ENCODE measurements at places on chromosomes 13 and 19.

DNA sequence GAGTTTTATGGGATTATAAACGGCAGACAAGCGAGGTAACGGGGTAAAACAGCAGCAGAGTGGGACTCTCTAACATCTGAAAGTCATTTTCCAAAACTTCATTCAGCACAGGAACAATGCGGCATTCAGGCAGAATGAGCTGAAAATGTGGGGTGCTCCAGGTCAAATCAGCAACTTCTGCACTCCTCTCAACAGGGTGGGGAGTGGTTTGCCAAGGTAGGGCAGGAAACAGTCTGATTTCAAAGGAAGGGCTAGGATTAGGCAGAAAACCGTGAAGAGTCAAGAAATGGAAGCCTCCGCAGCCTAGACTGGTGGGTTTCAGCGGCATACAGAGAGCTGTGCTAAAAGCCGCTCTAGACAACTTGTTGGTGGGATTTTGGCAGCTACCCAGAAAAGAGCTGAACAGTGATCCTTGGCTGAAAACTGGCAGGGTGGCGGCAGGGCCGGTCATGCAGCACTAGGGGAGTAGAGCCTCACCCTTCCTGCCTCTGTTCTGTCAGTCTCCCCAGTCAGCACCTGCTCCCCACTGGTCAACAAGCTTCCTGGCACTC lies 154.2 kb upstream of the KLF12 start:
- no peak for DNase-seq

GRCh38 chr13:43054803-43055802 lies 31.7 kb downstream of the DNAJC15 start:
- no peak for DNase-seq

DNA sequence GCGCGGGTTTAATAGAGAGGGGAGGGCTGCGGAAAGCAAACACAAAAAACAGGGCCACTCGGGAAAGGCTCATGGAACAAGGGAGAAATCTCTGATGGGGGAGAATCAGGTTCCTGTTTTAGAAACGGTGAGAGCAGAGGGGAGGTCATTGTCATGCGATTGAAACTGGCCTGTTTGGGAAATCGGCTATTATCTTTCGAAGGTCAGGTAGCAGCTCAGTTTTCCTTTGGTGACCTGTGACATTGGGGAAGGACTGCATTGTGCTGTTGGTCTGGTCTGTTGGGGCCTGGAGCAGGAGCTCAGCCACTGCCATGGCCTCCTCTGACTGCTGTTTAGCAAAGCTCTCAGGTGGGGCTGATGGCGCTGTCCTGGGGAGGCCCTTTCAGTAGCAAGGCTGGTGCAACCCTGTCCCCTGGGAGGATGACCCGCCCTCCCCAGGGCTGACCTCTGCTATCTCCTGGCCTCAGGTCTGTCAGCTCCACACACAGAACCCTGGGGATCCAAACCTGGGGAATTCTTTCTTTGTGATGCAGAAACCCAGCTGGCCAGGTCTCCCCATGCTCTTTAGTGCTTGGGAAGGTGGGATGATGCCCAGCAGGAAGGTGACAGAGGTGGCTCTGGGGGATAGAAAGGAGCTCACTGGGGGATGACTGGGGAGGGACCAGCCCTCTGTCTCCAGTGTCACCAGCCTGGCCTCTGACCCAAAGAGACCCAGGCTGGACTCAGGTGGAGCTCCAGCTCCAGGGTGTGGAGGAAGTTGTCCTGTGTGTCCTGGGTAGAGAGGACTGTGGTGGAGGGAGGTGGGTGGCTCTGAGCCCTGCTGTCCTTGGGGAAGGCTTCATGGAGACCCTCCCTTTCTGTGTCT lies 21.2 kb upstream of the CD177 start:
- no peak for DNase-seq

- DNase-seq = no peak
These were observed 8.8 kb downstream of the OBI1 start for GRCh38 chr13:78649997-78650716.

DNA sequence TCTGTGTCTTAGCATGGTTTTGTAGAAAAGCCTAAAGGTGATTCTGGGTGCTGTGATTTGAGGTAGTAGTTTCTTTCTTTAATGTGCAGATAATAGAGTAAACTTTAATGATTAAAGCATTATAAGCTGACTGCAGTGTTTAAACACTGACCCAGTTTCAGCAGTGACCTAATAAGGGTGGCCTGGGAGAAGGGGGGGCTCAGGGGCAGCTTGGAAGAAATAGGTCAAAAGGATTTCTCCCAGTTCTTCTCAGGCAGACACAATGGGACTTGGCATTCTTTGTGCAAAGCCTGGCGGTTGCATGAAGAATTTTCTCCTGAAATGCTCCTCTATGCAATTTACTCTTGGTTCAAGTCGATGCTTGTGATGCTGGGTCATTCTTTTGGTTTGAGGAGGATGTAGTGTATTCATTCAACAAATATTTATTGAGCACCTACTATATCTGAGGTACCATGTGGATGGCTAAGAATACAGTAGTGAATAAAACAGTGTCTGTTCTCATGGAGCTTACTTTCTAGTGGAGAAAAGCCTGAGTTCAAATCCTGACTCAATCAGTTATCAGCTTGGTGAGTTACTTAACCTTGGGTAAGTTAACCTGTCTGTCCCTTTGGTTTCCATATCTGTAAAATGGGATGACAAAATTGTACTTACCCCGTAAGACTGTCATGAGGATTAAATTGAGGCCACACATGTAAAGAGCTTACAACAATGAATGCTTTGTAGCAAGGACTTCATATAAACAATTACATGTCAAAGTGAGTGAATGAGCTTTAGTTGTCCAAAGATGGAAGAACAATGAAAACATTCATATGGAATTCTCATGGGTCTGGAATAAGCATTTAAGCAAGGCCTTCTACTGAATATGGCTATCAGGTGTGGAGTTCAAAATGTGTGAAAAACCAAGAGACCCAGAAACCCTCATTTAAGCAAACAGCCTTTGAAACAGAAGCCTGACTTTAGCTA lies 210.2 kb downstream of the KCNRG start:
- no peak for DNase-seq
